DMS 273 treated with DMSO at 0.1 percent for 48 hours (cell line): ENCODE measurements at places on chromosomes 12 and 14.

GRCh38 chr14:30999038-30999773 lies 26.2 kb upstream of the AP4S1 start:
- DNase-seq = no peak

- DNase-seq = peak; percentile 31
Observed at GRCh38 chr12:46299851-46300250, 31.0 kb upstream of the SLC38A1 start.

- no peak for DNase-seq
Observed at GRCh38 chr12:117031843-117032592, 67.2 kb downstream of the TESC start.

DNA sequence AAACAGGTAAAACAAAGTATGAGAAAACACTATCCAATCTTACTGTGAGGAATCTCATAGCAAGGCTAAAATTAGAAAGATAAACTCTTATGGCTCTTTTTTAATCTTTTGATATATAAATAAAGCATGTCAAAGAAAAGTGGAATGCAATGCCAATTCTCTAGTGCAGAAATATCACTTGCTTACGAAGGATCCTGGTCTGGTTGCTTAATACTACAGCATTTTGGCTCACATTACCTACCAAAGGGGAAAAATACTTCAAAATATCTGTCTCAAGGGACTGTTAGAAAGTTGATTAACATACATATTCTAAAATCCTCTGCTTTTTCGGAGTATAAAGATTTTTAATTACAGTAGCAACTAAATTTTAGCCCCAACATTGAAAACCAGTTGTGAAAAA lies 21.4 kb downstream of the AREL1 start:
- DNase-seq = no peak

DNA sequence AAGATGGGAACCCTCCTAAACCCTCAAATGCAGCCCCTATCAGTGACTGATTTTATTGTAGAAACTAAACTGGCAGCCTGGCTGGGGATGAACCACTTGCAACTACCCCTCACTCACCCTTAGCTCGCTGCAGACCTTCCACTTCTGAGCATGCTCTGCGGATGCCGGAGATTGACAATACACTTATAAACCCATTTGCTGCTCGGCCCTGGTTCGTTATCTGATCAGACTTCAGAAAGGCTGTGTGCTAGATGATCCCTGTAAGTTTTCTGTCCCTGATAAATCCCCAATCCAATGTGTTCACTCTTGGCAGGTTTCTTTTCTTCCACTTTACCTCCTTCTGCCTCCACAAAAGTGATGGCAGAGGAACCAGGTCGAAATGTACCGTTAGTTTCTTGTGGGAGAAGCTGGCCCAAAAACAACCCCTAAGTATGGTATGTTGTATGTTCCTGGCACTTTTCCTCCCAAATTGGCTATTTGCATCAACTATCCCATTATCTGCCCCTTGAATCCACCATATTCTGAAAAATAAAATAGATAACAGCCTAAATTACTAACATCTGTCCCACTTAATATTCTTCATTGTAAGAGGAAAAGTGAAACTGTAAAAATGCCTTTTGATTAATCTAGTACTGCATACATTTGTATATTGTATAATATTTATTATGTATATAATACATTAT lies 18.8 kb downstream of the RPH3A start:
- DNase-seq = no peak

- DNase-seq = no peak
Observed at GRCh38 chr12:92010368-92010767, 135.3 kb downstream of the BTG1 start.

DNA sequence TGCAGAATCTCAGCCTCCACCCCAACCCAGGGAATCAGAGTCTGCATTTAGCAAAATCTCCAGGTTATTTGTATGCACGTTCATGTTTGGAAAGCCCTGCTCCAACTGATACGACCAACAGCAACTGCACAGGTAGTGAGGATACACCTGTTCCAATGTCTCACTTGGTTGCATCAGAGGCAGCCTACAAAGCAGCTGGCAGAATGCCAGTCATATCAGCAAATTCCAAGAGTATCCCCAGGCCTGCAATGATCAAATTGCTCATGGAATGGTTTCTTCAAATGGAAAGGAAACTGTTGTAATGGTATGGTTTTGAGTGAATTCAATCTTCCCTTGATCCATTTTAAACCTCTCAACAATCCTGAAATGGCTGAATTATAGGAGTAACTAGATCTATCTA lies 75.4 kb downstream of the GRIP1 start:
- DNase-seq = no peak

DNA sequence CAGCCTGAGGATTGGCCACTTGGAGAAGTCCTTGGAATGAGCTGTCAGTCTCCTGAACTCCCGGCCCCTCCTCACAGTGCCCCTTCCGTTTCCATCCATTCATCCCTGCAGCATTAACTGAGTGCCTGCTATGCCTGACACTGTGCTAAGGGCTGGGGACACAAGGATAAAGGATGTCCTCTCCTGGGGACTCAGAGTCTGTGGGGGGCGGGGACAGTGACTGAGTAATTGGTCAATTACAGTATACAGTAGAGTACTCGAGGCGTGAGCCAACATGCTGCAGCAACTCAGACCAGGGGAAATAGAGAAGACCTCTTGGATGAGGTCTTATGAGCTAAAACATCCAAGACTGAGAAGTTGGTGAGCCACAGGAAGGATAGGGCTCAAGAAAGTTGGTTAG lies 43.4 kb upstream of the PWP1 start:
- no peak for DNase-seq

- DNase-seq = no peak
Observed at GRCh38 chr12:123546281-123546680, 12.8 kb upstream of the RILPL1 start.

DNA sequence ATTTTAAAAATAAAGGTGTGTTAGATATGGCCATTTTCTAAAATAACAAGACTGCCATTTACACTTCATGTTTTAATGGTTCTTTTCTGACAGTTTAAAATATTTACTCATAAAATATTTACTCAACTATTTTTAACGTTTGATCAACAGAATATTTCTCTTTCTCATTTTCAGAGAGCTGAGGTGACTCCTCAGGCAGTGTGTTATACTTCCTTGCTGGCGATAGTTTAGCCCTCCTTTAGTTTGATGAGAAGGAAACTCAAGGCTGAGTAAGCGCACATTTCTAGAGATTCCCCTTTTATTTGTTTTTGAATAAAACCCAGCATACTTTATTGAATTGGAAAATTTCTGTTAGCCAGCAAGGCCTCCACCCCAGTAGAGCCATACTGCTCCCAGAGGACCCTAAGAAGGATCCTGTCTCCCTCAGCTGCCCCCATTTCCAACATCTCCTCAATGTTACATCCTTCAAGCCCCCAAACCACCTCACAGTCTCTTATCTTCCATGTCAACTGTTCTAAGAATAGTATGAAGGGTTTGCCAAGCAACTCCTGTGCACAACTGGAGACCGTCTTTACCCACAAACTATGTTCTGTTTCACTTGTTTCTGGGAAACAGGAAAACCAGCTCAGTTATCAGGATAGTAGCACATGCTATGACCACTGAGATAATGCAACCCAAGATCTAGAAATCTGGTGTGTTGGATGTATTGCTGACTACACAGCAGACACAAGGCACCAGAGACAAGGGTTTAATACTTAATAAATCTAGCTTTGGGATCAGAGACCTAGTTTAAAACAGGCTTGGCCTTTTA lies 129.5 kb downstream of the STXBP6 start:
- DNase-seq = no peak

DNA sequence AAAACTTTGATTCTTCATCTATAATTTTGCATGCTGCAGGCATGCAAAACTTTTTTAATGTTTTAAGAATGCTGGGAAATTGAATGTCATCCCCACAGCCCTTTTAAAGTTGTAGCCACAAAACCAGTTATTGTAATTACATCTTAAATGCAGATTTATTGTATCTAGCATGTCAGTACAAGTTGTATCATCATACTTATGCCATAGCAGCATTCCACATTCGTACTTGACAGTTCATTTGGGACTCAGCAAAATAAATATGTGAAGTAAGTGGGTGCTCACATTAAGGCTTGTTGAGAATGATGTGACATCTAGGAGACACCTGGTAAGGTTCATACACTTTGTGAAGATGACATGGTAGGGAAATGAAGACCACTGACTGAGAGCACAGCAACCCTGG lies 44.0 kb upstream of the GZMB start:
- DNase-seq = no peak

- no peak for DNase-seq
Observed at GRCh38 chr14:100149851-100150611, 9.4 kb downstream of the DEGS2 start.

- no peak for DNase-seq
Observed at GRCh38 chr12:42482041-42482747, 107.4 kb downstream of the PRICKLE1 start.

DNA sequence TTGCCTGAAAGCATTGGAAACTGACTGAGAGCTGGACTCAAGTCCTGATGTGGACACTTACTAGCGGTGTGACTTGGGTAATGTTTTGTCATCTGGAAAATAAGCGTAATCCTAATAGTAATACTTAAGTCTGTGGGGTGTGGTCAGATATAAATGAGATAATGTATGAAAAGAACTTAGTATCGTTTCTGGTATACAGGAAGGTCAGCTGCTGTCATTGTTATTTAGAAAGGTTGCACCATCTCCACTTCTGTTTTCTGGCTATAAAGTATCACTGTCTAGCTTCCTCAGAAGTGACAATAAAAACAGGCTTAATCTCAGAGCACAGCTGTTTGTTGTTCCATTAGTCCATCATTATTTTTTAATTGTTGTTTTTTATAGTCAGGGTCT lies 34.1 kb upstream of the TUBA1C start:
- no peak for DNase-seq

DNA sequence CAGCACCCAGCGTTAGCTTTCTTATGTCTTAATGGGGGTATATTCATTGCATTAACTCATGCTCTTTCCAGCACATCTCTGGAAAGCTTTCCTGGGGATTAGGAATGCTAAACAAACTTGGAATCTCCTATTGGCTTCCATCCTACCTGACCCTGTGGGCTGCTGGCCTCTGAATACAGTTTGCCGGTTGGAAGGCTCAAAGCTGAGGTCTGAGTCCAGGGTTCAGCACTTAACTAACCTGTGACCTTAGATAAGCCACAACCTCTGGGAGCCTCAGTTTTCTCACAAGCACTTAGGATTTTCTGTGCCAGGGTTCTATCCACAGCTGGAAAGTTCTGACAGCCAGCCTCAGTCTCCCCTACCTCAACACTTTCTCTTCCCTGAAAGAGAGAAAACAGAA lies 12.9 kb upstream of the RND1 start:
- no peak for DNase-seq

- DNase-seq = peak; percentile 10
Observed at GRCh38 chr12:46556105-46556559, 183.6 kb upstream of the SLC38A2 start.

DNA sequence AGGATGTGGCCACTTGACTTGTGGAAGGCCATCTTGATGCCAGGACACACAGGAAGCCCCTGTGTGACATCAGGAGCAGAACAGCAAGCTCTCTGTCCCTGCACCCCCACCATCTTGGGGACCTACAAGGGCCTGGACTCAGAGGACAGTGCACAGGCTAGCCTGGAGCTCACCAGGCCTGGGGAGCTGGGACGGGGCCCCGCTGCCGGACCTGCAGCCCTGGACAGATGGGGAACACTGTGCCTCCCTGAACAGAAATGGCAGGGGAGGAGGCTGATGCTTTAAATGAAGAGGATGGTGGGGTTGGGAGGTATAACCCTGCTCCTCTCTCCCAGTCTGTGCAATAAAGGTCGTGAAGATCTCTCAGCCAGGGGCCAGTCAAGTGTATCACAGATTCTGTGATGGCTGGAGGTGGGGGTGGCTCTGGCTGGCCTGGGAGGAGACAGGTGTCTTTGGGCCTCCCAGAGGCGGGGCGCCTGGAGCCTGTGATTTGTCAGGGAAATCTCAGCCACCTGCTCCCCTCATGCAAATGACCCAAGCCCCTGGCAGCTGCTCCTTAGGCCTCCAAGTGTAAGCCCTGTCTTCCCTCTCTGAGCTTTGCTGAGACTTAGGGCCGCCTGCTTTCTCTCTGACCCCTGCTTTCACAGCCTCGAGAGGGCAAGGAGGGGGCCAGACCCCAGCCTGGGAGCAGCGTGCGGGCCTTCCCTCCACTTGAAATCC lies 1.1 kb upstream of the GNB3 start:
- DNase-seq = no peak

DNA sequence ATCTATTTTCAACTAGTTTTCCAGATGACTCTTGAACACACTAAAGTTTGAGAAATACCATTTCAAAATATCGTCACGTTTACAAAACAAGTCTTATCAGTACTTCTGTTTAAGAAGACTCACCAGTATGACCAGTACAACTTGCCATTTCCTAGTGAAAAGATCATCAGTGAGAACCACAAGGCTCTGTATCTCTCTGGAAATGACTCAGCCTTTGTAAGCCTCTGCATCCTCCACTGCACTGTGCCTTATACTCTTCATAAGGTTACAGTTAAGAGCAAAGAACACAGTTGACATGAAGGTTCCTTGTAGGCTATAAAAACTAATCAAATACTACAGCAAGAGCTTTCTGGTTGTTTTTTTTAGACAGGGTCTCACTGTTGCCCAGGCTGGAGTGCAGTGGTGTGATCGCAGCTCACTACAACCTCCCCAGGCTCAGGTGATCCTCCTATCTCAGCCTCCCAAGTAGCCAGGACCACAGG lies 5.7 kb upstream of the VTI1B start:
- DNase-seq = no peak
